ENCODE measurements at places on chromosomes 1 and 21.

DNA sequence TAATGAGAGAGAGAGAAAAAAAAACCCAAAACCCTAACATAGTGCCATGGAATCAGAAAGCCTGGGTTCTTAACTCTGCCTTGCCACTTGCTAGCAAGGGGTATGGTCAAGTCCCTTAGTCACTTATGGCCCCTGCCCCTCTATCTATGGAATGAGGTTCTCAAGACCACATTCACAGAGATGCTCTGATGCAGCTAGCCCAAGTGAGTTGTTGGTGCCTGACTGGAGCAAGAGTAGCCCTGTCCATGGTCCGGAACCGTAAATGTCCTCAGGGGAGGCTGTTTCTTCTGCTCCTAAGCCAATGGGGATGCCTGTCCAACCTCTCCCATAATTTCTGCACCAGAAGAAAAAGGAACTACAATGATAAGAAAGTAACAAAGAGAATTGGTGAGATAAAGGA is 56.8 kb downstream of the CSMD2 start:
- DNase-seq: no peak

- no peak for DNase-seq
Measured at GRCh38 chr1:72845381-72845780, 563.0 kb upstream of the NEGR1 start.

- DNase-seq: no peak
Measured at GRCh38 chr1:205037539-205037938, 5.5 kb upstream of the CNTN2 start.

GRCh38 chr1:159864262-159864661 is 1.8 kb upstream of the VSIG8 start:
- no peak for DNase-seq

DNA sequence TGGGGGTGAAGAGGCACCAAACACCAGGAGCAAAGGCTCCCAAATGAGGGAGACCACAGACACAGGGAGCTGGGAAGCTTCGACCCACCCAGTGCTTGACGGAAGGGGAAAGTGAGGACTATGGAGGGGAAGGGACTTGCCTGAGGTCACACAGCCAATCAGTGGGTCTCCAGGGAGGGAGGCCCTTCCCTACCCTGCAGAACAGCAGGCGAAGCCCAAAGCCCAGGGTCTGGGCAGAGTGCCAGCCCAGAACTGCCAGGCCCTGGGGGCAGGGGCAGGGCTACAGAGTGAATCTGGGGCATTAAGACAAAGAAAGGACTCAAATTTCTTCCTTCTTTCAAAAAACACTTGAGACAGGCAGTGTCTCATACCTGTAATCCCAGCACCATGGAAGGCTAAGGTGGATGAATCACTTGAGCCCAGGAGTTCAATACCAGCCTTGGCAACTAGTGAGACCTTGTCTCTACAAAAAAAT is 45.5 kb upstream of the ECE1 start:
- no peak for DNase-seq

- DNase-seq: no peak
Measured at GRCh38 chr1:182101415-182102042, 40.0 kb upstream of the ZNF648 start.

- no peak for DNase-seq
Measured at GRCh38 chr1:175094626-175095025, 27.0 kb downstream of the TNN start.

DNA sequence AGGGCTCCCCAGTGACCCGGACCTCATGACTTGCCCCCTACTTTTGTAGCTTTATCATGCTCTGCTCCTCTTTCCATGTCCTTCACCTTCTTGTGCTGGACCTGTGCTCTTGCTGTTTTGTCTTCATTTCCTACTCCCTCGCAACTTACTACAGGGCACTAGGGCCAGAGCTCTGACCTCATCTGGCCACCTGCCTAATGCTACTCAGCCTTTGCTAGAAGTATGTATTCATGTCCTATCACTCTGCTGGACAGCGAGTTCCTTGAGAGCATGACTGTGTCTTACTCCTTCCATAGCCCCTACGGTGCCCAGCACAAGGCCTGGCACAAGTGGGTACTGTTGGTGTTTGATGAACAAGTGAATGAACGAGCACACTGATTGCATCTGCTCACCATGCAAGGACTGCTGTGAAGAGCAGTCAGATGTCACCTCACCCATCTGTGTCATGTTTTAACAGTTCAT is 1.9 kb downstream of the MTFR1L start:
- DNase-seq: no peak

DNA sequence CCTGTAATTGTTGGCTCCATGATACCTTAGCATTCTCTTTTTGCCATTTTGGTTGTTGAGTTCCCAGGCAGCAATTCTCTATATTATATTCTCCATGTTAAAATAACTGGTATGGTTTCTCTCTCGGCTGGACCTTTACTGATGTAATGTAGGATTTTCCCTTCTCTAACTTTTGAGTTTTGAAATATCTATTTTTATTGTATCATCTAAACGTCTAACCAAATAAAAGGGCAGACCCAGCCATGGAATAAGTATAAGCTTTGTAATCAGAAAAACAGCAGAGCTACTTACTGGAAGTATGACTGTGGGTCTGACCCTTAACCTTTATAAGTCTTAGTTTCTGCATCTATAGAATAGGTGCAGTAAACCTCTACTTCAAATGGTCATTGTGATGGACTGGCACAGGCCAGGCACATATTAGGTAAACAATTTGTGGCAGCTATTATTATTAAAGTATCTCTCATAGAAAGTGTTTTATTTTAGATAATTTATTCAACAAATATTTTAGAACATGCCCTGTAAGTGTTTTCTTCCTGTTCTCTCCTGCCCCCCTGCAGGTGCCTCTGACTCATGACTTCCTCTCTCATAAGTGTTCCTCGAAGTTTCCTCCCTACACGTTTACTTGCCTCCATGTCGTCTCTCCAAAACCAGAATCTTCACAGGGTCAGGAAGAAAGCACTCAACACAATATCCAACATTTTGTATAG is 224.9 kb upstream of the FGGY start:
- DNase-seq: no peak

GRCh38 chr1:200363264-200363933 is 46.4 kb downstream of the ZNF281 start:
- DNase-seq: no peak

- DNase-seq: no peak
Measured at GRCh38 chr1:160798439-160798838, 2.5 kb downstream of the LY9 start.

DNA sequence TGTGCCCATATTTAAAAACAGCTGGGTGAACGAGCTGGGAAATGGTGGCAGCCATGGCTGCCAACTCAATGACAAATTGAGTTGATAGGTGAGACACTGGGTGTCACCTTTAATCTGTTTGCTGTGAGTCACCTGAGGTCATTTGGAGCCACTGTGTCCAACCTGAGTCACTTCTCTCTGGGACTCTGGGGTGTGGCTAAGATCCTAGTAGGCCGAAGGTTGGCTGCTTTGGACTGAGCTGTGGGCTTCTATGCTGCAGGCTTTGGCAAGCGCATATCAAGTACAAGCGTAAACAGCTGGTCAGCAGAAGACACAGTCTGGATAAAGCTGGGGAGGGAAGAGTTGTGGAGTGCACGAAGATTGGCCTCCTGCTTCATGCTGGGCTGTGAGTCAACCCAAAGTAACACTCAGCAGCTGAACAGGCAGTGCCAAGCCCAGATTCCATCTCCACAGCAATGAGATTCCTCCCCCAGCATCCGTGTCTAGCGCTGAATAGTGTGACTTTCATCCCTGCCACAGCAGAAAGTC is 24.0 kb downstream of the TEX35 start:
- DNase-seq: no peak

- no peak for DNase-seq
Measured at GRCh38 chr1:203590603-203591002, 36.0 kb upstream of the ATP2B4 start.

GRCh38 chr1:194730304-194730703 is 1543.9 kb upstream of the B3GALT2 start:
- DNase-seq: no peak

- peak; percentile 45 for DNase-seq
Measured at GRCh38 chr1:75723989-75724471, 479 bp upstream of the ACADM start.

DNA sequence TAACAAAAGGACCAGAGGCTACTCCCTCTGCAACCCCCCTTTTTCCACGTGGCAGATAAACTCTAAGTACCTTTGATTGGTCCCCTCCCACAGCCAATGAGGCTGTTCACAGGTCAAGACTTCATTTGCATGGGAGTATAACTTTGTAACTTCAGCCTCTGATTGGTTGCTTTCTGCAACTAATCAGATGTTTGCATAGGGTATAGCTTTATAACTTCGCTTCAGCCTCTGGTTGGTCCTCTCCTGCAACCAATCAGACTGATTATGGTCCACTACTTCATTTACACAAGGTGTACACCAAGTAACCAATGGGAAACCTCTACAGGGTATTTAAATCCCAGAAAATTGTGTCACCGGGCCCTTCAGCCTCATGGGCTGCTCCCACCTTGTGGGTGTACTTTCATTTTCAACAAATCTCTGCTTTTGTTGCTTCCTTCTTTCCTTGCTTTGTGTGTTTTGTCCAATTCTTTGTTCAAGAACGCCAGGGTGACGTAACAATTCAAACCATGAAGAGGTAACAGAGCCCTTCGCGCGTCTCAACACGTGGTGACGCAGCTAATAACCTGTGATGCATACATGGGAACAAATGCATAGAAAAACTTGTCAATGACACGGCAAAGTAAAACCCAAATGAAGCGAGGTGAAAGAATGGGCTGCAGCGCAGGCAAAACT is 47.2 kb downstream of the VPS26C start:
- DNase-seq: no peak

DNA sequence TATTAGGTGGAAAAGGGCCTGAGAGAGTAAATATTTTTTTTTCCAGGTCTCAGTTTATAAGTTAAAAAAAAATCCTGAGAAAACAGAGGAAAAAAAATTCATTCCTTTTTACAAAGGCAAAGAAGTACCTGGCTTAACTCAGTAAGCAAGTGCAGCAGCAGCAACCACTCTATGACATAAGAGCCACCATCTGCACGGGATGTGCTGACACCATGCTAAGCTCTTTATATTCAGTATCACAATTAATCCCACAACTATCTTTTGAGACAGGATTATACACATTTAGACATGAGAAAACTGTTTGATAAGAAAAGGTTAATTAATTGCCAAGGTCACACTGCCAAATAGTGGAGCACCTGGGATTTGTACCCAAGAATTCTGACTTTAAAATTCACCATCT is 13.4 kb upstream of the DPT start:
- DNase-seq: peak; percentile 51

GRCh38 chr1:248576260-248576980 is 1.9 kb upstream of the OR2T34 start:
- no peak for DNase-seq

- DNase-seq: no peak
Measured at GRCh38 chr1:199931666-199932377, 95.7 kb upstream of the NR5A2 start.

GRCh38 chr1:31781756-31782371 is 17.7 kb upstream of the ADGRB2 start:
- no peak for DNase-seq

DNA sequence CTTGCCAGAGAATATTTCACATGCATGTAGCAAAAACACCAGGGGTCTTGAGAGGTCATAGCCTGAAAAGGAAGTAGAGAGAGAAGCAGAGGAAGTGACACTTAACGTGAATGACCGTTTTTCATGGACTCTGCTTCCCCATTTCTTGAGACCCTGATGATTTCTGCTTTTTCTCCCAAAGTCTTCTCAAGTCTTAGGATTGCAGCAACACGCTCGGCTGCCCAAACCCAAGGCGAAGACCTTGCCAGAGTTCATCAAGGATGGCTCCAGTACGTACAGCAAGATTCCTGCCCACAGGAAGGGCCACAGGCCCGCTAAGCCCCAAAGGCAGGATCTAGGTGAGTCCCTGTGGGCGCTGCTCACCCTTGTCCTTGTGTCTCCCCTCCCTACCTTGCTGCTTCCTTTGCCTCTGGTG is 12.8 kb downstream of the THEMIS2 start:
- no peak for DNase-seq

- no peak for DNase-seq
Measured at GRCh38 chr1:58251430-58252073, 295.0 kb downstream of the OMA1 start.

DNA sequence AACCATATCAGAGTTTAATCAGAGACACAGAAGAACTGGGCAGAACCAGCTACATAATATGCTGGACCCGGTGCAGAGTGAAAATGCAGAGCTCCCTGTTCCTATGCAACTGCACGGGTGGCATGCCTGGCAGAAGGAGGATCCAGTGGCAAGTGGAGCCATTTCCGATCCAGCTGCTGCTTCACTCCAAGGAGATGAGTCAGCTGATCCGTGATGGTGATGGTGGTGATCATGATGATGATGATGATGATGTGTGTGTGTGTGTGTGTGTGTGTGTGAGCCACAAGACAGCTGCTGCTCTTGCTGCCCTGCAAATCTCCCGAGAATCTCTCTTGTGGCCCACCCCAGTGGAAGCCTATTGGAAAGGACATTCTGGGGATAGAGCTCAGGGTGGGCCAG is 133.0 kb downstream of the URB2 start:
- no peak for DNase-seq

DNA sequence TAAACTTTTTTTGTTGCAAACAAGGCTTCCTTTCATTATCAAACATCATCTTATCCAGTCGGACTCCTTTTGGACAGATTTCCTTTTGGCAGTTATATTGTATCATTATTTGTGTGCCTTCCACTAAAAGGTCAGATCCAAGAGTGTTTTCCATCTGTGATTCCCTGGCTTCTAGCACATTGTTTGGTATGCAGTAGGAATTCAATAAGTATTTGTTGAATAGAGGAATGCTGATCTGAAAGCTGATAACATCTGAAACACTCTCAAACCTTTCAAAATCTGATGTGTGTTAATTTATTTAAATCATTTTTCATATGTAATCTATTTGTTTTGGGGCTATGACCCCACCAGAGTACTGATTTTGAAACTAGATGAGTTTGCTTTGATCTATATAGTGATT is 39.0 kb downstream of the NDC1 start:
- DNase-seq: no peak

GRCh38 chr1:44857446-44857845 is 14.4 kb upstream of the PTCH2 start:
- no peak for DNase-seq

GRCh38 chr1:162856260-162856659 is 4.7 kb downstream of the CCDC190 start:
- no peak for DNase-seq

- DNase-seq: no peak
Measured at GRCh38 chr1:51686450-51686849, 69.6 kb downstream of the OSBPL9 start.

DNA sequence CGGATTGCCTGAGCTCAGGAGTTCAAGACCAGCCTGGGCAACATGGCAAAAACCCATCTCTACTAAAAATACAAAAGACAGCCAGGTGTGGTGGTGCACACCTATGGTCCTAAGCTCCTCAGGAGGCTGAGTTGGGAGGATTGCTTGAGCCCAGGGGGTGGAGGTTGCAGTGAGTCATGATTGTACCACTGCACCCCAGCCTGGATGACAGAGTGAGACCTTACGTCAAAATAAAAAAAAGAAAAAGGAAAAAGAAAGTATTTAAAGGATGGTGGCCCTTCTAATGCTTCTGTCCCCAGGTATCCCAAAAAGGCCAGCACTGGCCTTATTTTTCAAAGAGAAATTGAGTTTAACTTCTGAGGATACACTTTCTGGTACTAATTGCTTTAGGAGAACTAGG is 1.7 kb downstream of the IKBKE start:
- no peak for DNase-seq

GRCh38 chr21:41873005-41873404 is 6.1 kb downstream of the PRDM15 start:
- DNase-seq: no peak

- DNase-seq: peak; percentile 64
Measured at GRCh38 chr1:167555971-167556714, 2.6 kb upstream of the CREG1 start.

Measured in D721Med (cell line).